WTC11 (cell line): ENCODE measurements at places on chromosomes 2 and 18. TPM values are rescaled to one million over a fixed set of nuclear protein-coding genes. Genes with fewer than 3 reads are reported as not detected.

SH3RF3 gene
- 0.78 to 1.0 TPM (median 0.87 TPM) in 3 replicates for total RNA-seq

TCF7L1 gene
- 104 to 108 TPM (median 106 TPM) in 3 replicates for total RNA-seq

PAX8 gene
- 0.27 to 0.66 TPM (median 0.35 TPM) in 3 replicates for total RNA-seq

DNA sequence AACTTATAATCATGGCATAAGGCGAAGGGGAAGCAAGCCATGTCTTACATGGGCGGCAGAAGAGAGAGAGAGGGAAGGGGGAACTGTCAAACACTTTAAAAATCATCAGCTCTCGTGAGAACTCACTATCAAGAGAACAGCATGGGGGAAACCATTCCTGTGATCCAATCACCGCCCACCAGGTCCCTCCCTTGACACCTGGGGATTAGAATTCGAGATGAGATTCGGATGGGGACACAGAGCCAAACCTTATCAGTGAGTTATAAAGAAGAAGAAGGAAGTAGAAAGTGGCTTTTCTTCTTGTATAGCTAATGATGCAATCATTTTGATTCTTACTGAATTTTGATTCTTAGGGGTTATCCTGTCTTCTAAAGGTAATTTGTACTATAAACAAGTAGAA is 51.4 kb downstream of the SMCHD1 start:
- DNase-seq = no peak

DNA sequence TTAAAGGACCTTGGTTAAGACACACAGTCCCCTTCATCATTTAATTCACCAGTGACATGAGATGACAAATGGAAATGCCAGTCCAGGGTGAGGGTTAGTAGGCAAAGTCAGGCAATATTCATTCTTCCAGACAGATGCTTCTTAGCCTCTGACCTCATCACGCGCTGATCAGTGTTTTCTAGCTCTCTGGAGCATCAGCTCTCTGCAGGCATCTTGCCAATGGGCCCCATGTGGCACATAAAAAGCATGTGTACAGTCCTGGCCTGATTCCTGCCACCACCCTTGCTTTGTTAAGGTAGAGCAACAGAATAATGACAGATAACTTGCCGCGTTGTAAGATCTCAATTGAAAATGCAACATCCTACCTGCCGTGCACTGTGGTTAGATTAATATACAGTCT is 20.3 kb upstream of the NPAS2 start:
- DNase-seq = no peak

- DNase-seq = no peak
Observed at GRCh38 chr2:163580757-163581156, 155.1 kb downstream of the FIGN start.

DNA sequence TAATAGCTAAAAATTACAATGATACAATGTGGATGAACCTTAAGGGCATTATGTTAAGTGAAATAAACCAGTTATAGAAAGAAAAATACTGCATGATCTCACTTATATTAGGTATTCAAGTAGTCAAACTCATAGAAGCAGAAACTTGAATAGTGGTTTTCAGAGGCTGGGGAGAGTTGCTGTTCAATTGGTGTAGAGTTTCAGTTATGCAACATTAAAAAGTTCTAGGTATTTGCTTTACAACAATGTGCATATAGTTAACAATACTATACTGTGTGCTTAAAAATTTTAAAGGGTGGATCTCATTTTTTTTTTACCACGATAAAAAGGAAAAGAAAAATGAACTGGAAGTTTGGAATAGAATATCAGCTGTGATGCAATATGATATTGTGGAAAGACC is 479.1 kb downstream of the SPAG16 start:
- no peak for DNase-seq

DNA sequence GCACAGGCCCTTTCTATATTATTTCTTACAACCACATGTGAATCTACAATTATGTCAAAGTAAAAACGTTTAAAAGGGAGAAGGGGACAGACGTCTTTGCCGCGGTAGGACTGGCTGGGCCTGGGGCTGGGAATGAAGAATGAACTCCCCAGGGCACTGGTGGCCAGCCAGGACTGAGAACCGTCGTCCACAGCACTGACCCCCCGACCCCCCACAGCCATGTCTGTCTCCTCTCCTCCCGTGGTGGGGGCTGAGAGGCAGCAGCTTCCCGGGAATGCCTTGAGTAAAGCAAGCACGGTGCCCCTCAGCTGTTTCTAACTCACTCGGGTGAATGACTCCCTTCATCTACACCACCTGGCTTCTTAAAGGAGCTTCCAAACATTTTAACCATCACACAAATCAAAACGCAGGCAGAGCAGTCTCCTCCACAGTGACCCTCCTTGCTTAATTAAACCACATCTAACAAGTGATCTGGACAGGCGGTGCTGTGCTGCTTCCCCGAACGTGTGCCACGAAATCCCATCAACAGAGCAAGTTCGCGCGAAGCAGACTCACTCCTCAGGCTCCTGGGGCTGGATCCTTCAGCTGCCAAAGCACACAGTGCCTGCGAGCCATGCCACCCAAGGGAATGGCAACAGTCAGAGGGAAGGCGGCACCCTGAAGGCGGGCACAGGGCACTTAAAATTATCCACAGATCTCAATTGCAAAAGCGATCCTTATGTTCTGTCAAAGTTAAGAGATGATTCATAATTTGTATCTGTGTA is 217.7 kb downstream of the EIPR1 start:
- no peak for DNase-seq

GRCh38 chr2:151267537-151267936 is 5.9 kb upstream of the RBM43 start:
- no peak for DNase-seq

- no peak for DNase-seq
Observed at GRCh38 chr2:163709270-163709669, 26.5 kb downstream of the FIGN start.
